Mucosa of descending colon (tissue), 3 donors: ENCODE measurements at places on chromosomes 2 and 18. TPM values are rescaled to one million over a fixed set of nuclear protein-coding genes. Genes with fewer than 3 reads are reported as not detected.

GRCh38 chr2:187093771-187094412 lies 244.9 kb upstream of the ZSWIM2 start:
- no peak for DNase-seq

- DNase-seq, result no peak
These were observed 7.7 kb downstream of the CIAO1 start for GRCh38 chr2:96273763-96274162.

- DNase-seq, result no peak
These were observed 6.1 kb upstream of the TBC1D8 start for GRCh38 chr2:101157272-101157671.

DNA sequence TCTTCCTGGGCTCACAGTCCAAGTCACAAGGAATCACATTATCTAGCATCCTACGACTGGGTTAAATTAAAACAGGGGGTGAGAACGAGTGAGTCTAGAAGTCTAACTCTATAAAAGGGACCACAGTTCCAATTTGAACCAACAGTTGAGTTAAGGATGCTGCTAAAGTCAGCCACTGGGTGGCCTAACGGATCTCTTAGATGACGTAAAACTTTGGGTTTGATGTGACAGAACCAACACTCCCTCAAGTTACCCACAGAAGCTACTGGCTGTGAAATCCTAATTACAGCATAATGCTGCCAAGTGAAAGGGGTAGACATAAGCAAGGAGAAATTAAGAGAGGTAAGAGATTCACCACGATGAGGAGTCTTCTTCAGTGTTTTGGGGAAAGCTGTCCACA lies 32.7 kb upstream of the RUFY4 start:
- DNase-seq, result no peak

DNA sequence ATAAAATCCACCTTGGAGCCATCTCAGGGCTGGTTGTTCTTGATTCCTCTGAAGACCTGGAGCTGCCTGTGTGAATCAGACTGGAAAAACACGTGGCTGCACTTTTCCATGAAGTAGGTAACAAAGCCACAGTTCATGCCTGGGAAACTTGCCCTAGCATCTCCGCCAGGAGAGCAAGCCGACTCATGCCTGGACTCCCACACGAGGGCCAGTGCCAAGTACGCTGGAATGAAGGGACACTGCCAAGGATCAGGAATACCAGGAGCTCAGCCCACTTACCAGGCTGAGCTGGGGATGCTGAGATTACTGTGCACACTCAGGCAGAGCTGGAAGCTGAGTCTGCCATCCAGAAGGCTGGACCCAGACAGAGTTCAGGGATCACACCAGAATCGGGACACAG lies 10.9 kb upstream of the FHL2 start:
- no peak for DNase-seq

Gene DCDC2C
- total RNA-seq, result not detected

GRCh38 chr2:197293252-197294007 lies 17.1 kb downstream of the ANKRD44 start:
- DNase-seq, result no peak

DNA sequence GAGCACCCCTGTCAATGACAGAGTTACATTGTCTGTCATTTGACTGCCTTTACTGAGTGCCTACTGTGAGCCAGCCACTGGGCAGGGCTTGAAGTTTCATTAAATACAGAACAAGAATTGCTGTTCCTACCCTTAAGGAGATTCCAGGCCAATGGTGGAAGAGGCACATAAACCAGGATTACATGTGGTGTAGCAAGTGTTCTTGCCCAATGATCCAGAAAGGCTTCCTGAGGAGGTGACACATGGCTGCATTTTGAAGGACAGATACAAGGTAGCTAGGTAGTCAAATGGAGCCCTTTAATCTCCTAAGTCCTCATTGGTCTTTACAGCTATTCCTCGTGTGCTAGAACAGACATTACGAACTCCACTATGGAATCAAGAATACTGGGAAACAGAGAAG lies 312.7 kb downstream of the ETAA1 start:
- no peak for DNase-seq

Gene SCN2A
- not detected for total RNA-seq

GRCh38 chr2:227324642-227324994 lies 433 bp upstream of the MFF start:
- no peak for DNase-seq

- no peak for DNase-seq
These were observed 78.9 kb upstream of the NT5C1B start for GRCh38 chr2:18668221-18668620.

DNA sequence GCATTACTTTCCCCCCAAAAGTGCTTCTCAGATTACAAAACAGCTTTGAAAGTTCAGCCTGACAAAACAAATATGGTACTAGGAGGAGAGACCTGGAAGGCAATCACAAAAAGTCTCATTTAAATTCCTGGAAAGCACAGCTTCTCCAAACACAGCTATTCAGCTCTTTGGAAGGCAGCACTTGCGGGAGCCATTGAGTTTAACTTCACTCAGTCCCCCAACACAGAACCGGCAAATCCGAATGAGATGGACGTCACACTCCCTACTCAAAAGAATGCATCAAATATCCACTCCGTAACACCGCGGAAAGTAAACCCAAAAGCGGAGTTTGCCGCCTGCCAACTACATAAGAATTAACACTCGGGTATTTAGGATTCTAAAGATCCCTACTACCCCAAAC lies 638 bp downstream of the ST6GAL2 start:
- DNase-seq, result no peak

DNA sequence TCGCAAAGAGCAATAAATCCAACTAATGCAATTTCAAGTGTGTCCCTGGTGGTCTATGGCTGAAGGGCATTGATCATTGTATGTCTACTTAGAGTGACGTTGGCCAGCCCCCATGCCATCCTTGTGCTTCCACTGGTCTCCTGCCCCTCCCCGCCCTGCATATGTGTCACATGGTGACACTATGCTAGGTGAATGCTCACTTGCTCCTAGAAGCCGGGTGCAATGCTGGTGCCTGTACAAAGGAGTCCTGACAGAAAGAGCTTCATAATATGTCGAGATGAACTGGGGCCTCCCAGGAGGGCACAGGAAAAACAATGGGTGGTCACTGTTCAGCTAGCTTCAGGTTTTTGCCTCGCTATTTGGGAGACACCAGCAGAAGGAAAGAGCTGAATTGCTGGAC lies 5.9 kb upstream of the TRABD2A start:
- no peak for DNase-seq

Gene PROM2
- total RNA-seq, result 35.8 TPM

Gene AKAIN1
- not detected for total RNA-seq

Gene TUBA4B
- total RNA-seq, result not detected

GRCh38 chr2:15788455-15788829 lies 151.9 kb upstream of the MYCN start:
- DNase-seq, result no peak

DNA sequence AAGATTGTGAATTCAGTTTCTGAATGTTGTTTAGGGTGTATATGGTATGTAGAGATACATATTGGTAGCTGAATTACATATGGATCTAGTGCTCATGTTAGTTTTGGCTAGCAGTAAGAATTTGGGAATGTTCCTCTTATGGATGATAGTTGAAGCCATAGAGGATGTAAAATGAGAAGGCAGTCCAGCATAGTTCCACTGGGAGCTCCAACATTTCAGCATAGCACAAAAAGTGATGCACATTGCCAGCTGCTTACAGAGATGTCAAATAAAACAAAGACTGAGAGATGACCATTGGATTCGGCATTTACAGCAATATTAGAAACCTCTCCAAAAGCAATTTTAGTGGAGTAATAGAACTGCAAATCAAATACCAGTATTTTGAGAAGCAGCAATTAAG lies 77.4 kb downstream of the EML4 start:
- DNase-seq, result no peak

DNA sequence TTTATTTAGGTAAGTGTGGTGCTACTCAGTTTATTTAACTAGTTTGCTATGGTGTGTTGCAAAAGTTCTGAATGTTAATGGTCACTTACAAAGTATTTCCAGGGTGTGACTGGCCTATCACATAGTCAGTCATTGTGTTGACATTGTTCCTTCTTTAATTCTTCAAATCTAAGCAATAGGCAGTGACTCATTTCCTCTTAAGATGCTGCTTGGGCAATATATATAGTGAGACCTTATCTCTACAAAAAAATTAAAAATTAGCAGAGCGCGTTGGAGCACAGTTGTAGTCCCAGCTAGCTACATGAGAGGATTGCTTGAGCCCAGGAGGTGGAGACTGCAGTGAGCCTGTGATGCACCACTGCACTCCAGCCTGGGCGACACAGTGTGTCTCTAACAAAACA lies 5.8 kb upstream of the CCDC88A start:
- no peak for DNase-seq

GRCh38 chr2:37342591-37343220 lies 1.7 kb upstream of the QPCT start:
- no peak for DNase-seq

DNA sequence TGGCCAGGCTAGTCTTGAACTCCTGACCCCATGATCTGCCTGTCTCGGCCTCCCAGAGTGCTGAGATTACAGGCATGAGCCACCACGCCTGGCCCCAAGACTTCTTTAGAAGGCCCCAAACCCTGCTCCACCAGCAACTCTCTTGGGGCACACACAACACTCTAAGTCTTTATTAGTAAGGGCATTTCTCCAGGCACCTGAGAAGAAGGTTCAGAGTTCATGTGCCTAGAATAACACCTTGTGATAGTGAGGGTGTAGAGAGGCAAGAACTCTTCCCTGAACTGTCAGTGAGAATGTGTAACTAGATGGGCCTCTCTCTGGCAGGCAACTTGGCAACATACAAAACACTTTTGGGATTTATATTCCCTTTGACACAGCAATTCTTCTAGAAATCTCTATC lies 43.8 kb downstream of the SH2D6 start:
- no peak for DNase-seq

GRCh38 chr2:25473758-25474340 lies 132.1 kb upstream of the DNMT3A start:
- no peak for DNase-seq

Gene RNF152
- 99.8 TPM for total RNA-seq

DNA sequence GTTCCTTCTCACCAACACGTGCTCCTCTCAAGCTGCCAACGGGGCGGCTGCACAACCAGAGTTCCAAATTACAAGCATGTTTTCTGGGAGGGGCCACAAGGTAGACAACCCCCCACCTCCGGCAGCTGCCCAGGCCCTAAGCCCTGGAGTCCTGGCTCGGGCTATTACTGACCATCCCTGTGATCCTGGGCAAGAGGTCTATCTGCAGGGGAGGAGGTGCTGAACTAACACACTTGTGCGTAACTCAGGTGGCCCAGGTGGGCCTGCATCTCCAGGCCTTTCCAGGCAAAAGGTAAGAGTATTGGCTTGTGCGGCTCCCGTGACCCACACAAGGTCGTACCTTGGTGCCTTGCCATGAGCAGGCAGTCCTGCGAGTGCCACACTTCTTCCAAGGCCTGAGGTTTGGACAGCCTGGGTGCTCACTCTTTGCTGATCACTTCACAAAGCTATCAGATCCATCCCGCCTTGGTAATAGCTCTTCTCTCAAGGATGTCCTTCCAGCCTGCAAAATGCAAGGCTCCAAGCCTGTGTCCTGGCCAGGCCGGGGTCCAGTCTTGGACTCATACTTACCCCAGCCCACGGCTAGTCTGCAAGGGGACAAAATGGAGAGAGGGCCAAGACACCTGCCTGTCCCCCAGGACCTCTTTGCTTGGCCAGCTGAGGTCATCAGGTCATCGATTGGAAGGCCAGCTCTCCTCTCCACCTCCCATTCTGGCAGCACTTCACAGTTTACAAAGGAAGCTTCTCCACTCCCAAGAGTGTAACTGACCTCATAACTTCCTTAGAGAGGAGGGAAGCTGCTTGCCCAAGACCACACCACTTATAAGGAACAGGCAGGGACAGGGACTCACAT lies 33.9 kb downstream of the ADRA2B start:
- DNase-seq, result no peak

Gene ADGRF3
- 0.13 TPM for total RNA-seq

Gene ANKRD62
- 1.8 TPM for total RNA-seq

Gene XIRP2
- total RNA-seq, result 0.55 TPM

GRCh38 chr2:238158509-238159070 lies at the start of gene ERFE:
Gene ERFE (plus strand): TSS chr2:238158970. CDS start chr2:238159008, 38 bp downstream.
- DNase-seq, result peak; percentile 38

DNA sequence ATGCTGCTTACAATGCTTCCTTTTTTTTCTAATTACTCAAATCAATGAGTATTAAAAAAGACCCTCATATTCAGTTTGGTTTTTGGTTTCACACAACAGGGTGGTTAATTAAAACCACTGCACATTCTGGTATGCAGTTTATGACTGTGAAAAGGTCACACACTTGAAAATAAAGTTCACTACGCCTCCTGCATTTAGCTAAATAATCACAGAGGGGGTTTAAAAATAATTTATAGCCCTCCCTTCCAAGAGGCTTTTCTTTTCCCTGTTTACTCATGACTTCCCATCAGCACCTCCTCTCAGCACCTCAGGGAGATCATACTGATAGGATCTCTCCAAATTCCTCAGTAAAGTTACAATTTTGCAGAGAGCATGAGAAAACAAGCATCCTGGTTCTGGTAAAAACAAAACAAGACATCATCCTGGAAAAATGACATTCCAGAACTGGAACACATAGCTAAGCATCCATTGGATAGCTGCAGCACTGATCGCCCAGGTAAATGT lies 129.5 kb upstream of the TMEM200C start:
- no peak for DNase-seq

DNA sequence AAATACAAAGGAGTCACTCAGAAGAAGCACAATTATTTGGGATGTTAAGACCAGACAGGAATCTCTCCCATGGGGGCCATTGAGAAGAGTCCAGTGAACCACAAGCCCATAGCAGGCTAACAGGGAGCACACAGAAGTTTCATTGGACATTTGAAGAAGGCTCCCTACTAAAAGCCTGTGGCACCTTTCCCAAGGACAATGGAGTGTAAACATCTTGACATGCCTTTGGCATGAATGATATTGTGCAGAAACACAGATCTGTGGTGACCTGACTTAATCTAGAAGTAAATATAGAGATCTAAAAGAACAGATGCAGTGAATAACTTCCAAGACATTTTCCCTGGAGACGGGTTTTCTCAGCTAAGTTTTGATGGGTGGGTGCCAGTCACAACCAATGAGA lies 221.5 kb downstream of the EPHA4 start:
- no peak for DNase-seq

Gene LDAH
- total RNA-seq, result 18.8 TPM

DNA sequence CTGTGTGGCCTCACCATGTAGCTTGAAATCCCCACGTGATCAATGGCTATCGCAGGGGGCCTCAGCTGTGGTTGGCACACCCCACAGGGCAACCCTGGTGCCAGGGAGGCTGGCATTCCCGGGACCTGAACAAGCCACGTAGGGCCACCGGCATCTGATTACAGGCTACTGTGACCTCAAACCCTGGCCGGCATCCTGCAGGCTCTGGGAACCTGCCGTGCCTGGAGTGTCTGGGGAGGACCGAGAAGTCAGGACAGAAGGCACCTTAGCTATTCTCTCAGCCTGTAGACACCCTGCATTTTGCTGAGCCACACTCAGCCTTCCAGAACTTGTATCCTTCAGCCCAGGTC lies 213.0 kb downstream of the GLI2 start:
- no peak for DNase-seq

GRCh38 chr18:52342456-52342855 lies 2.5 kb downstream of the DCC start:
- DNase-seq, result no peak

Gene LDLRAD4
- total RNA-seq, result 36.8 TPM

GRCh38 chr2:72886505-72887031 lies 640 bp upstream of the SPR start:
- DNase-seq, result no peak

GRCh38 chr18:45775241-45775676 lies 50.2 kb upstream of the SIGLEC15 start:
- peak; percentile 69 for DNase-seq
